ENCODE measurements at places on chromosomes 1 and 21.

- no peak for DNase-seq
- H3K4me3 ChIP-seq, result no peak overlapping the region
- no peaks in the 10 kb centered on the region for H3K4me1 ChIP-seq
- peaks cover 5% of the 10 kb centered on the region for H3K27me3 ChIP-seq
- H3K27ac ChIP-seq, result no peak overlapping the region
Observed at GRCh38 chr21:26798856-26799751, 46.1 kb downstream of the ADAMTS1 start.

GRCh38 chr1:169118227-169118626 lies 11.7 kb downstream of the ATP1B1 start:
- peaks cover 2% of the 10 kb centered on the region for H3K36me3 ChIP-seq
- peaks cover 2% of the 10 kb centered on the region for H3K27me3 ChIP-seq
- no peak overlapping the region for H3K4me3 ChIP-seq
- peaks cover 4% of the 10 kb centered on the region for H3K4me1 ChIP-seq
- no peak for DNase-seq

DNA sequence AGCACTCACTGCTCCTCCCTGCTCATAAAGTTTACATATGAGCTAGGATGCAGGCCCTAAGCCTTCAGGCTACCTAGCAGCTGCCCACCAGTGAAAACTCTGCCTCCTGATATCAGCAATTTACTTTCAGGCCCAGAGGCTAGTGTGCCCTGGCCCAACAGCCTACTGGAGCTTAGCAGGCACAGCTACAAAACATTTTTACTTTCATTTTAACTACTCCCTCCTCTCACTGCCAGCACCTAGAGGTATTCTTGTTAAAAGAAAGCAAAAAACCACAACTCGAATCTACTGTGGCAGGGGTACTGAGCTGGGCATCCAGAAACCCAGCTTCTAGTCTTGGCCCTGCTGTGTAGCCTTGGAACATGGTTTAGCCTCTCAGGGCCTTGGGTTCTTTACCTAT lies 5.8 kb upstream of the LORICRIN start:
- peak overlapping the region; percentile 73 for H3K27ac ChIP-seq
- H3K4me1 ChIP-seq, result peaks cover 8% of the 10 kb centered on the region
- no peak overlapping the region for H3K4me3 ChIP-seq
- no peaks in the 10 kb centered on the region for H3K36me3 ChIP-seq

DNA sequence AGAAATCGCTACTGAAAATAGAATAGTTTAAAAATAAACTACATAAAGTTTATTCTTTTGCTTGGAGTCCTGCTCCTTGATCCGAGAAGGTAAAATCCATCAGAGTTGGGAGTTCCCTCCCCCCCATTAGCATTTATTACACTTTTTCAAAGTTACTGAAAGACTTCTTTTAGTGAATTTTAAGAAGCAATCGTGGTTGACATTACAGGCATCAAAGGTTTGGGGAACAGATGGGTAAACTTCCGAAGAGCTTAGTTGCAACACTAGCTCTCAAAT lies 31.0 kb upstream of the NFIA start:
- H3K36me3 ChIP-seq, result no peaks in the 10 kb centered on the region
- no peak overlapping the region for H3K27ac ChIP-seq
- peaks cover 57% of the 10 kb centered on the region for H3K27me3 ChIP-seq

DNA sequence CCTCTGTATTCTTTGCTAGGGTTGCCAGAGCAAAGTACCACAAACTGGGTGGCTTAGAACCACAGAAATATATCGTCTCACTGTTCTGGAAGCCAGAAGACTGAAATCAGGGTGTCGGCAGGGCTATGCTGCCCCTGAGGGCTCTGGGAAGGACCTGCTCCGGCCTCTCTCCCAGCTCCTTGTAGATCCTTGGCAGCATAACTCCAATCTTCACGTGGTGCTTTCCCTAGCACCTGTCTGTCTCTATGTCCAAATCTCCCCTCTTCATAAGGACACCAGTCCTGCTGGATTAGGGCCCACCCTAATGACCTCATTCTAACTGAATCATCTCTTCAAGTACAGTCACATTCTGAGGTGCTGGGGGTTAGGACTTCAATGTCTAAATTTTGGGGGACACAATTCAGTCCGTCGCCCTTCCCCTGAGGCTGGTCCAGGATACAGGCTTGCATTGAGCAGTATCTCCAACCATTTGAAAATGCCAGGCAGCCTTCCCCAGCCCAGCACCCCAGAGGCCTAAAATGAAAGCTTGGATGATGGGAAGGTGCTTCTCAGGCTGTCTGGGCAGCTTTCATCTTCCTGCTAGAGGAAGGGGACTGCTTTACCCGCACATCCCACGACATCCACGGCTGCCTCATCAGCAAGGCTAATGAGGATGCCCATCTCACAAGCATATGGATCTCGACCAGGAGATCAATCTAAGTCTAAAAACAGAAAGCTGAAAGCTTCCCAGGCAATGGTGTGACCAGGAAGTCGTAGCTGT lies 24.7 kb downstream of the TRIM67 start:
- no peak for DNase-seq
- no peaks in the 10 kb centered on the region for H3K4me1 ChIP-seq
- no peak overlapping the region for H3K27ac ChIP-seq
- H3K4me3 ChIP-seq, result no peak overlapping the region

GRCh38 chr1:13807209-13807608 lies 107.2 kb downstream of the PRDM2 start:
- H3K36me3 ChIP-seq, result no peaks in the 10 kb centered on the region
- peaks cover 19% of the 10 kb centered on the region for H3K4me1 ChIP-seq
- no peak overlapping the region for H3K27ac ChIP-seq
- no peaks in the 10 kb centered on the region for H3K27me3 ChIP-seq

DNA sequence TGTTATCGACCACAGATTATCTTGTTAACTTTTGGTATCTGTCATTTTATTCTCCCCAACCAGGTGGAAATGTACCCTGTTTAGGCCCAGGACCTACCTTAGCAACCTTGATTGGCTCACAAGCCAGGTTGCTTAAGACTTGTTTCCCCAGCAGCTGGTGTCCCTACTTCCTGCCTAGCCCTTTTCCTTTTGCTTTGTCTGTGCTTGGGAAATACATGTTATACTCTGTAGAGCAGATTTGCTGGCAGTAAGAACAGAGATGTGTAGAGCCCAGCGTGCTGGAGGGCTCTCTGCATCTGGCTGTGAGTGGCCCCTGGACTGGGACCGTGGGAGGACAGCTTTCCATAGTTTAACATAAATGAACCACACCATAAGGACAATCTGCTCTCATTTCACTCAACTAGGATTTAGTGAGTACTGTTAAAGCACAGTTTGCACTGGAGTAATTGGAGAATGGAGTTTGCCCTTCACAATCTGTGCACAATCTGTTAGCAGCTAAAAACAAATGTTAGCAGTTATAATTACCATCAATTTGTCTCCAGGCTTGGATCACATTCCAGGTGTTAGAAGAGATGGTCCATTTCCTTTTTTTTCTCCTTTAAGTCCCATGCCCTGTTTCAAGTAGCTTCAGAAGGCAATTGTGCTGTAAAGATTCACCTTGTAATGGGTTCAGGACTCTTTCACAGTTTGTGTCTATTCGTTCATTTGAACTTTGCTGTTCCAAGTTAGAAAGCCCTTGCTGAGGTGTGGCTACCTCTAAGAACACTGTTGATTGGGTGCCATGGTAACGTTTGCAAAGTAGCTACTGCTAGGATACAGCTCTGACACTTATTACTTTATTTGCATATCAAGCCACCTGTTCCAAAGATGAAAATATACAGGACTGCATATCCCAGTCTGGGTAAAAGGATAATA lies at the start of gene APOBEC4:
APOBEC4 (minus strand) TSS at position 770 of the 915 bp plus-strand sequence. CDS start 4,535 bp downstream, outside the sequence.
- H3K27me3 ChIP-seq, result no peaks in the 10 kb centered on the region
- DNase-seq, result no peak
- peak within 1 kb of the TSS; percentile 72 for H3K27ac ChIP-seq
- no peaks in the 10 kb centered on the region for H3K36me3 ChIP-seq

DNA sequence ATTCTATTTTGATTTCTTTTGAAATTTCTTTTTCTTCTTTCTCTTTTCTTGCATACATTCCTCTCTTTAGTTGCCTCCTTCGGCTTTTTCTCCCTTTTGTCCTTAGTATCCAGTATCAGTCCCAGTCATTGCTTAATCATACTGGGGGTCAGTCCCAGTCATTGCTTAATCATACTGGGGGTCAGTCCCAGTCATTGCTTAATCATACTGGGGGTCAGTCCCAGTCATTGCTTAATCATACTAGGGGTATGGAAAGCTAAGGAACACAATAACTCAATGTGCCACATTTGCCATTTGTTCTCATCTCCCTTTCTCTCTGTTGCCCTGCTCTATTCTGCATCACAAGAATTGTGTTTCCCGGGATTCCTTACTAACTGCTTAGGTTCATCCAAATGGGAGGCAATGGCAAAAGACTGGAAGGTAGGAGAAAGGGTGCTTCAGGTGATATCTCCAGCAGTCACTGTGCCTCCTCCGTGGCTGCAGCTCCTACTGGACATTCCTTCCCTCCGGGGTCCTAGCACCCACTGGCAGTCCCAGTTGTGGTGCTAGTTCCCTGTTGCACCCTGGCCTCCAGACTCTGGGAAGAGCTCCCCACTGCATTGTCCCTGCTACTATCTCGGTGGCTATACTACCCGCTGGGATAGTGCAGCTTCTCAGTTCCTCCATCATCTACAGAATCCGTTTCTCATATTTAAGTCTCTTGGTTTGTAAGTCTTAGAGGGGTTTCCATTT lies 32.6 kb upstream of the LAMC1 start:
- H3K4me3 ChIP-seq, result no peak overlapping the region
- H3K27me3 ChIP-seq, result peaks cover 34% of the 10 kb centered on the region
- no peaks in the 10 kb centered on the region for H3K4me1 ChIP-seq
- DNase-seq, result no peak

Data from activated CD4-positive, alpha-beta T cell treated with anti-CD3 and anti-CD28 coated beads, Interleukin-2, amount 10 ng/mL, durations not matched to agents 7 days and 5 days (primary cell).